ENCODE measurements at places on chromosomes 5 and 9.

GRCh38 chr5:131766689-131767088 is 30.1 kb downstream of the FNIP1 start:
- no peak for DNase-seq

GRCh38 chr5:131571669-131572168 is 63.3 kb downstream of the RAPGEF6 start:
- no peak for DNase-seq

DNA sequence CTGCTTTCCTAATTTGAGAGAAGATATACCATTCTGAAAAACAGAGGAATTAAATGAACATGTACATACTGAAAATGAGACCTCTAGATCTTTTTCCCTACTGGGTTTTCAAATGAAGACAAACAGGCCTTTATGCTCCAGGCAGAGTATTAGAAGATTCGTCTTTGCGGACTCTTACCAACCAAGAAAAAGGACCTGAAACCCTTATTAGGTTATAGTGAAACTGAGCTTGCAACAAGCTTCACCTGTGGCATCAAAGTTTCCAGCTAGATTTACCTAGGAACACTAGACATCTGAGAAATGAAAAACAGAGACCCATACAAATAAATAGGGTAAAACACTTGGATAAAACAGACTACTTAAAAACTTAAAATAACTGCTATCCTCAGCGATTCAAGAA is 46.3 kb downstream of the SMIM15 start:
- DNase-seq: no peak

DNA sequence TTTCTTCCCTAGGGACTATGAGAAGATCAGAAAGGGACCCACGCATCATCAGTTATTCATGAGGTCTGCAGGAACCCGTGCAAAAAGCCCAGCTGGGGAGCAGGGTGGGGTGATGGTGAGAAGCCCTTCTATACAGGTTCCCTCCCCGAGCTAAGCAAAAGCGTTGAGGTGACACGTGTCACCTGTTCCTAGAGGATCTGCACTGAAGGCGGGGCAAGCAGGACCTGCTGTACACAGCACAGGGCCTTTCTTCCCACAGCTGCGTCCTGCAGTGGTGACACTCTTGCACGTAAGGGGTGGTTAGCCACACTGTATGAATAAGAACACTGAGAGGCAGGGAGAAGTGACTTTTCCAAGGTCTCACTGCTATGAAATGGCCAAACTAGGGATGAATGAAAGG is 37.2 kb upstream of the SH3PXD2B start:
- no peak for DNase-seq

DNA sequence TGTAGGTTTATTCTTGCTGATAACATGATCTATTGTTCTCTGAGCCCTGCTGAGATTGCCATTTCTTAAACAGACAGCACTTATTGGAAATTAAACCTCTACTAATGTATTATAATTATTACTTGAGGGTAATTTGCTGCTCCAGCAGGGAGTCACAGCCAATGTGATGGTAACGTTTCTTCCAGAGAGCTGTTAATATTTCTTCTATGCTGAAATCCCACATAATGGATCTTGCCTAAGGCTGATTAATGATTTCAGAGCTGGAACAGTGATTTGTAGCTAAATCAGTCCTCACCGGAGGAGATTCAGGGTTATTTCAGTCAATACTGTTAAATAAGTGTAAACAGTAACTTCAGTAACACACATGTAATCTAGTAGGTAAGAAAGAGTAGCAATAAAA is 170.1 kb downstream of the CDH12 start:
- DNase-seq: no peak

All from T-helper 22 cell (primary cell).